Activated gamma-delta T cell treated with anti-CD3 and anti-CD28 coated beads, Interleukin-2, amount 50 U/mL, for 16 hours (primary cell): ENCODE measurements at places on chromosomes 2 and 18.

GRCh38 chr2:130241041-130241707, 42.9 kb upstream of the TUBA3E start:
- DNase-seq = no peak

DNA sequence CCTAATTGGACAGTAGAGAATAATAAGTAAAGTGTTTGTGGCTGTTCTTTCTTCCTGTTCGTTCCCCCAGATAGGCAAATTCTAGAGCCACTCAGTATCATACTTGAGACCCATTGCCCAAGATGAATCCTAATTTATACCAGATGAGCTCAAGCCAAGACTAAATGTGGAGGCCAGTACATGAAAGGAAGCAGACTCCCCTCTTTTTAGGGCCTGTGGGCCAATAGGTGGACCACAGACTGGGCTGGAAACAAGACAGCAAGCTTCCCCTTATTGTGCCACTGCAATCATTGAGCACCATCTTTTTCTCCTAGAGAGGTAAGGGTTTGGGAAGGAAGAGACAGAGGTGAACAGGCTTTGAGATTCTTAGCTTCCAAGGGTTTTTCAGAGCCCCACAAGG, 141.9 kb downstream of the MGAT5 start:
- DNase-seq = no peak

- DNase-seq = no peak
Measured at GRCh38 chr2:119426801-119427395, 4.8 kb upstream of the TMEM37 start.

DNA sequence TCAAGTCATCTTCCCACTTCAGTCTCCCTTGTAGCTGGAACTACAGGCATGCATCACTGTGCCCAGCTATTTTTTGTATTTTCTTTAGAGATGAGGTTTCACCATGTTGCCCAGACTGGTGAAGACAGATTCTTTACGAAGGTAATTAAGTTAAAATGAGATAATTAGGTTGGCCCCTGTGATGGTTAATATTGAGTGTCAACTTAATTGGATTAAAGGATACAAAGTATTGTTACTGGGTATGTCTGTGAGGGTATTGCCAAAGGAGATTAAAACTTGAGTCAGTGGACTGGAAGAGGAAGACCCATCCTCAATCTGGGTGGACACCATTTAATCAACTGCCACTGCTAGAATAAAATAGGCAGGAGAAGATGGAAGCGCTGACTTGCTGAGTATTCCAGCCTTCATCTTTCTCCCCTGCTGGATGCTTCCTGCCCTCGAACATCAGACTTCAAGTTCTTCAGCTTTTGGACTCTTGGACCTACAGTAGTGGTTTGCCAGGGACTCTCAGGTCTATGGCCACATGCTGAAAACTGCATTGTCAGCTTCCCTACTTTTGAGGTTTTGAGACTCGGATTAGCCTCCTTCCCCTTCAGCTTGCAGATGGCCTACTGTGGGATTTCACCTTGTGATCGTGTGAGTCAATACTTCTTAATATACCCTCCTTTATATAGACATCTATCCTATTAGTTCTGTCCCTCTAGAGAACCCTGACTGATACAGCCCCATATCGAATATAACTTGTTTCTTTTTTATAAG, 269.1 kb downstream of the TMX3 start:
- no peak for DNase-seq

DNA sequence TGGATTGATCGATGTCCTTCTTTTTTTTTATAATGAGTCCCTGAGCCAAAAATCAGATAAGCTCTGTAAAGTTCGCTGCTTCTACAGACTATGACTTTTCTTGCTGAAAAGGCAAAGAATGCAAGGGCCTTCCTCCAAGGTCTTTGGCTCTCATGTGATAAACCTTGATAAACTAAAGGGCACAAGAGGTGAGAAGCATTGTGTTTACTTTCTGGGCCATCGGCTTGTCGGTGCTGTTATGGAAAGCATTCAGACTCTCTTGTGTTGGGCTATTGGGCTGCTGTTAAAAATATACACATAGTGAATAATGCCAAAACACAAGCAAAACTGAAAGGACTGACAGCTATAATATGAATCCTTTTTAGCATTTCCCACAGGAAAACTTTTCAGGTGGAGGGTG, 472.4 kb upstream of the SPHKAP start:
- no peak for DNase-seq

- DNase-seq = no peak
Measured at GRCh38 chr2:128359841-128360240, 41.2 kb upstream of the HS6ST1 start.

GRCh38 chr2:36246320-36246990, 109.1 kb upstream of the CRIM1 start:
- DNase-seq = no peak

DNA sequence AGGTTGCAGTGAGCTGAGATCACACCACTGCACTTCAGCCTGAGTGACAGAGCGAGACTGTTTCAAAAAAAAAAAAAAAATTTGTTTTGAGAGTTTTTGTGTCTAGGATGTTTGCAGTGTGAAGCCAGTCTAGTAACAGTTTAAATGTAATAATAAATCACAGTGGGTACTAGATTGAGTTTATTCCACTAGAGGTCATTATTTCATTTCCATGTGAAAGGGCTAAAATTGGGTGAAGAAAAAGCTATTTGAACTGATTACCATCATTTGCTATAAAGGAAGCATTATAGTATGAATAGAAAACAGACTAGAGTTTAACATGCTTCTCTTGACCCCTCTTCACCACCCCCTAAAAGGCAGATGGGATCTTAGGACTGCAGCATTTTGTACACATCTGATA, 20.3 kb downstream of the SNRPD1 start:
- no peak for DNase-seq

DNA sequence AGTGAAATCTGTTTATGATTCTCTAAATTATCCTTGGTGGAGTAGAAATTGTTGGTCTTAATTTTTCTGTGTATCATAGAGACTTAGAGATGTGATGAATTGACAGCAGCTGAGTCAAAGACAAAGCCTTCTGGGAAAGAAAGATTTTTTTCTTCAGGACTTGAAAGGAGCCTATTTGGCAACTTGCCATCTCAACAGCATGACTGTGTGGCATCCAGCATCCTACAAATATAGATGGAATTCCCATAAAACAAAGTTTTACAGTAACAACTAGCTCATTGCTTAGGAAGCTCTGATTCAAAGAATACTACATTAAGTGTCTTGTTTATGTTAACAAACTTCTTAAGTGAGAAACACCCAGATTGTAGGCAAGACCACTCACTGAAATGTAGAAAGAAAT, 79.2 kb upstream of the SETBP1 start:
- no peak for DNase-seq

- DNase-seq = no peak
Measured at GRCh38 chr18:58208207-58208932, 164.3 kb downstream of the NEDD4L start.

DNA sequence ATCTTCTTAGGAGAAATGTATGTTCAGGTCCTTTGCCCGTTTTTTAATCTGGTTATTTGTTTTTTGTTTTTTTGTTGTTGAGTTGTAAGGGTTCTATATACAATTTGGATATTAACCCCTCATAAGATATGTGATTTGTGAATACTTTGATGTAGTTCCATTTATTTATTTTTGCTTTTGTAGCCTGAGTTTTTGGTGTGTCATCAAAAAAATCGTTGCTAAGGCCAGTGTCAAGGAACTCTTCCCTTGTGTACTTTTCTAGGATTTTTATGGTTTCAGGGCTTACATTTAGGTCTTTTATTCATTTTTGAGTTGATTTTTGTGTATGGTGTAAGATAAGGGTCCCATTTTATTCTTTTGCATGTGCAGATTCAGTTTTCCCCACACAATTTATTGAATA, 372.6 kb downstream of the PLCL1 start:
- DNase-seq = no peak

GRCh38 chr18:48090021-48090420, 159.6 kb upstream of the SMAD2 start:
- no peak for DNase-seq

GRCh38 chr18:45039376-45039775, 358.7 kb downstream of the SETBP1 start:
- DNase-seq = no peak

- DNase-seq = no peak
Measured at GRCh38 chr2:205807229-205807628, 124.9 kb downstream of the NRP2 start.

- no peak for DNase-seq
Measured at GRCh38 chr2:151887164-151887563, 58.9 kb upstream of the ARL5A start.

- DNase-seq = no peak
Measured at GRCh38 chr2:203683421-203683820, 23.0 kb upstream of the CD28 start.

DNA sequence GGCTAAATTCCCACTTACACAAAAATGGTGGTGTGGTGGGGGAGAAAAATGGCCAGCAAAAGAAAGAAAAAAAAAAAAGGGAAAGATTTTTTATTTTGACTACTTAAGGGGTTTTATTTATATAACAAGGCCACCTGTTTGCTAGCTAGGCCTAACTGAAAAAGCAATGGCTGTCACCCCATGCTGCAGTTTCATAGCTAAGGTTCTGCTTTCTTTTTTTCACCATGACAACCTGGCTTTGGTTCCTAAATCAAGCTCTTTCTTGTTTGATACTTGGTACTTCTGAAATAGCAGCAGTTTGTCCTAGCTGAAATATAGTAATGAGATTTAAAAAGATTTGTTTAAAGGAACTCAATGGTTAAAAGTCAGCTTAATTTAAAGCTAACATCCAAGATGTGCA, 433.2 kb upstream of the MEX3C start:
- no peak for DNase-seq

DNA sequence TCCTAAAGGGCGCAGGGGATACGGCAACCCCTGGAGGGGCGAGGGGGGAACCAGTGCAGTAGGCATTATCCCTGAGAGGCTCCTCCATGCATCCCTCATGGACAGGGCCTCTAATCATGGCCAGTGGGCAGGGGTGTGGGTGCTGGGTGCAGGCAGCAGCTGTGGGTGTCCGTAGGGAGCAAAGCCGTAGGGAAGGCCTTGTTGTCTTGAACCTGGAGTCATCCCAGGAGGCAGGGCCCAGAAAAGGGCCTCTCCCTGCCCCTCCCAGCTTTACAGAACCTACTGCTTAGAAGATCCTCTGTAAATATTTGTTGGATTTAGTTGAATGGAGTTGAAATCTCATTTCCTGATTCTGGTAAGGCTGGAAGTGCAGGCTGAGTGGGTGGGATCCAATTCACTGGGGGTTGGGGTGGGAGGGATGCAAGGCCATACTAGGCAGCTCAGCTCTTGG, 207.0 kb upstream of the HAAO start:
- DNase-seq = no peak

DNA sequence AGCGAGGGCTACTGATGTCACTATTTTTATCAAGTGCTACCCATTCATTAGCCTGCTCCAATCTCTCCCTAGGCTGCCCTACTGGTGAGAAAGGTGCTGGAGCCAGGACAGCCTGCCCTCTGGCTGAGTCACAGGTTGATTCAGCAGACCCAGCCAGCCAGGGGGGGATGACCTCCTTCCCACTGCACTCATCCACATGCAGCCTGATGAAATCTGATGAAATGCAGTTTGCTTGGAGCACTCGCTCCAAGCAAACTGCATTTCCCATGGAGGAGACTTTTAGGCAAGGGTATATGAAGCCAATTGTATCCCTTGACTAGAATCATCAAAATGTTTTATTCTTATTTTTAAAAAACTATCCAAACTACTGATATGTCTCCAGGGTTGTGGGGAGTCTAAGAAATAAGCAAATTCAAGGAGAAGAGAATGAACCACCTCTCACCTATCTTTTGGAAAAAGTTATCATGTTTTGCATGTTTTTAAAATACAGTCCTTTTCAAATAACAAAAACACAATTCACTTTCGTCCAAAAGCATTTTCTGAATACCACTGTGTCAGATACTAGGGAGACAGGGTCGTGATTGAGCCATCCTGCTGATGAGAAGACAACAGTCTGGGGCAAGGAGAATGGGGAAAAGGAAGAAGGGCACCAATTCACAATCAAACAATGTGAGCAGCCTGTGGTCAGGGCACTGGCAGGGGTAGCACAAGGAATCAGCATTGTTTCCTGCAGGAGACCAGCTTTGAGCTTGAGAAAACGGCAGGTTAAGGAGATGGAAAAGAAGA, 128.3 kb downstream of the AFF3 start:
- DNase-seq = no peak

- no peak for DNase-seq
Measured at GRCh38 chr2:23330214-23330613, 54.8 kb upstream of the KLHL29 start.

DNA sequence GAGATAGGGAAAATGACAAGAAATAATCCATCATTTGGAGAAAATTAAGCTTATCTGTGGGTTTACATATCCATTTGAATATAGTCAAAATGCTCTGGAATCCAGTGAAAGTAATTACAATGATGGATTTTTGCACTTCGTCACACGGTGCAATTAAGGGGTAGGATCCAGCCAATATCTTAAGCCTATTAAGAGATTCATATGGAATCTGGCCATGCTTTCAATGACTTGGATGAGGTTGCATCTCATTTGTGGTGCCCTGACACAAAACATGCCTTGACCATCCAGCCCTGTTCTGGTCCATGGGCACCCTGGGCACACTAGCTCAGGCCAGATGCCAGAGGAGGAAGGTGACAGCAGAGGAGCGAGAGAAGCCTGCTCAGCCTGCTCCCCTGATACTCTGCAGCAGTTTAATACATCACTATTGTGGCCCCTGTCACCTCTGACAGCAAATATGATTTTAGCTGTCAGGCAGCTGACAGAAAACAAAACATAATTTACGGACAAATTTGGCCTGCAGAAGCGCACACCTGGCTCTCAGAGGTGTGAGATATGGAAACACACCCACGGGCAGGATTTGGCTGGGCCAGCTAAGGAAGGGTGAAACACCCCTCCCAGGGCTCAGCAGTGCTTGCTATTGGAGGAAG, 94.1 kb upstream of the ST8SIA3 start:
- DNase-seq = no peak

DNA sequence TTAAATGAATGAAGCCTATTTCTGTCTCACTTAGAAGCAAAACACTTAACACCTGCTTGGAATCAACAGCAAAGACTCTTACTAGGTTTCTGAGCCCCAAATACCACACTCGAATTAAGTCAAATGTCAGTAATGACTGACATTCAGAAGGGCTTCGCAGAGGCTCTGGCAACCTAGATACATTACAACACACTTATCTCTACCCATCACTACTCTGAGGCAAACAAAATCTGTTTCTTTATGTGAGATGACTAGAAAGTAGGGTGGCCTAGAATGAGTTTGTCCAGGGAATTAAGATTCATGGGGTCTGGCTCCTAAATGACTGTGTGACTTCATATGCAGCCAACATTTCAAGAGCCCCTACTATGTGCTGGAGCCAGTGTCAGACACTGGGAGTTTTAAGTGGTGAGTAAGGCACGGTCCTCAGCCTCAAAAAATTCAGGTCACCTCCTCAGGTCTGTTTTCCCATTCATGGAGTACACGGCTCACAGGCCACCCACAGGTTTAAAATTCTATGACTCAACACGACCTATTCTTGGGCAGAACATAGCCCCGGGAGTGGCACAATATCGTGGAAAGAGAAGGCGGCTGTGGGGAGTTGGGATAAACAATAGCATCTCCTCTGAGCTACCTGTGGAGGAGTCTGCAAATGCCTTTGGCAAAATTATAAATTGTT, 150.3 kb upstream of the ZFP36L2 start:
- no peak for DNase-seq

DNA sequence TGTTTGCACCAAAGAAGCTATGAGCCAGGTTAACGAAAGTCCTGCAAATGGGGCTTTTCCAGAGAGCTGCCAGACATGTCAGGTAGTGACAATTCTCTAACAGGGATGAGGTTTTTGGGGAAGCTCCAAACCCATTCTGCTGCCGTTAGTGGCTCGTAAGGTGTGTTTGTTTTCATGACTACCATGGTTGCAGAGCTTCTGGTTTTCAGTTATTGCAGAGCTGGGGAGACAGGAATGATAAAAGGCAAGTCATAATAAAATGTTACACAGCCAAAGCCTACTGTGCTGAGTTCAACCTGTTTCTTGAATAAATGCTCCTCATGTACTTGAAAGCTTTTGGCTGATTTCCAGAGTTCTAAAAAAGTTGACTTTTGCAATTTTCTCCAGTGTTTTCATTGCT, 209.2 kb upstream of the STK17B start:
- DNase-seq = no peak
